AG10803 (cell line): ENCODE measurements at places on chromosomes 2 and 18.

- no peak for DNase-seq
Measured at GRCh38 chr2:83420993-83421392, 1038.1 kb downstream of the SUCLG1 start.

DNA sequence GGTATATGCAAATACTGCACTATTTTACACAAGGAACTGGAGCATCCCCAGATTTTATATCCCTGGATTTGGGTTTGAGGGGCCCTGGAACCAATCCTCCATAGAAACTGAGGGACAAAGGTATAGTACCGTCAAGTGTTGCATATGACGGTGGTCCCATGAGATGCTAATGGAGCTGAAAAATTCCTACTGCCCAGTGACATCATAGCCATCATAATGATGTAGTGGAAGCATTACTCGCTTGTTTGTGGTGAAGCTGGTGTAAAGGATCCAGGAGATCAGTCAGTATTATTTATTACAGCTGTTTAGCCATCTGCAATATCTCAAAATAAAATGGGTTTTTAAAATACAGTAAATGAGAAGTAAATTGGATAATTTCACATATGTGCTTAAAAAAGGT, 496.6 kb upstream of the HS6ST1 start:
- no peak for DNase-seq

GRCh38 chr2:195461010-195461409, 196.0 kb upstream of the SLC39A10 start:
- no peak for DNase-seq

DNA sequence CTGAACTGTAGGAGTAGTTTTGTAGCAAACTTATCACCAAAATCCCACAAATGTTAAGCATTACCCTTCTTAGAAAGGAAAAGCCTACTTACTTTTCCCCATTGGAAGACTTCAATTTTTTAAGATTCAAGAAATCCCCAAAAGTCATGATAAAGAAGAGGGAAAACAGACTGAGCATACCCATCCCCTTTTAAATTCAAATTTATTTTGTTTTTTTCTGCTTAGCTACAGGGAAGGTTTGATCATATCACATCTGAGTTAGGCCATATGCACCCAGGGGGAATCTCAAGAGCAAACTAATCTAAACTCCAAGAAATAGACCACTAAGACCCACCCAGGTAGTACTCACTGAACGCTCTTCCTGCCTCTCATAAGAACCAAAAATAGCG, 174.6 kb downstream of the TGIF1 start:
- no peak for DNase-seq
